Fibroblast of gingiva (primary cell): ENCODE measurements at places on chromosomes 1 and 21.

GRCh38 chr1:212207822-212208520, 77.2 kb upstream of the PPP2R5A start:
- no peak for DNase-seq

GRCh38 chr1:16073490-16074119, at the start of gene FAM131C:
FAM131C (minus strand) TSS chr1:16073651; CDS start chr1:16073442, 209 bp downstream.
- DNase-seq: no peak

- DNase-seq: no peak
Measured at GRCh38 chr1:43431676-43432075, 22.1 kb downstream of the HYI start.

DNA sequence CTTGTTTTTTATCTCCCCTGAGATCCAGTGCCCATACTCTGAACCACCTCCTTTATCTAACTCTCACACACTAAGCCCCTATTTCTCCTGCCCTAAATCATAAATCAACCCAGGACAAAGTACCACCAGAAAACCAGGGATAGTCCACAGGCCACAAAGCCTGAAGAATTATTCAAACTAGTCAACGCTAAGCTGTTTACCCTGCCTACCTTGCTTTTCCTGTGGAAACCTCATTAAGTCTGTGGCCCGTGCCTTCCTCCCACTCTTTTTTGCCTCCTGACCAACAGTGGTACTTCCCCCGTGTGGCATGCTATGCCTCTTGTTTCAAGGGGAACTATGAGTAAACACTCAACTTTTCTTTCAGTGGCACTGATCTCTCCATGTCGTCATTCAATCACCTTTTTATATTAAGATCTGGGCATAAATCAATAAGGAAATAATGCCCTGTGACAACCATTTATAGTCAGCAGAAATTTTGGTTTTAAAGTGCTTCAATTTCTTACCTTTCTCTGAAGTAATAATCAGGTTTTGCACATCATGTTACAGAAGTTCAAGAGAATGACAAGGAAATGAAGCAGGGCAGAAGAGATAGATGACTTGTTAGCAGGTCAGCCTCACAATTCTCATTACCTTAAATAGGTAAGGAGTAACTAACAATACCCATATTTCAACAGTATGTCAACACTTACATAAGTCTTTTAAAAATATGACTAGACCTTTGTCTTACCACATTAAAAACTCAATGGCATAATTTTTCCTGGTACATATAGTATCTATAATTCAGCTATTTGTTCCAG, 32.1 kb downstream of the EYA3 start:
- no peak for DNase-seq

- no peak for DNase-seq
Measured at GRCh38 chr1:205001162-205001561, 41.9 kb upstream of the CNTN2 start.

- DNase-seq: no peak
Measured at GRCh38 chr21:34691390-34692032, 22.7 kb downstream of the CLIC6 start.

DNA sequence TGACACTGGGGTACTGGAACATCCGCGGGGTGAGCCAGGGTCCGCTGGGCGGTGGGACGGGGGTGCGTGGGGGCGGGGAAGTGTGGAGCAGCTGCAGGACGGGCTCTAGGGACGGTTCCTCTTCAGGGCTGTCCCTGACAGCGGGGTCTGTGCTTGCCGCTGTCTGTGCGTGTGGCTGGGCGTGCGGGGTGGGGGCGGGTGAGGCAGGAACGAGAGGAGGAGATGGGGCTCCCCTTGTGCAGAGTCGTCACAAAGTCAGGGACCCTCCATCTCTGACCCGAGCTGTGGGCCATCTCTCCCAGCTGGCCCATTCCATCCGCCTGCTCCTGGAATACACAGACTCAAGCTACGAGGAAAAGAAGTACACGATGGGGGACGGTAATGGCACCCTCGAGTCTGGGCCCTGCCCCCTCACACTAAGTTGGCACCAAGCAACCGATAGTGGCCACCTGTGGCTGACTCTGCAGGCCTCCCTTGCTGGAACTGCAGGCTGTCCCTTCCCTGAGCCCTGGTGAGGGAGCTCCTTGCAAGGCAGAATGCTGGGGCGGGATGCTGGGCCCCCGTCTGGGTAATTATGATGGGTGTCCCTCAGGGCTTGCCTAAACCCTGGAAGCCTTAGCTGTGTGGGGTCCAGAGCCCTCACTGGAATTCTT, 392 bp downstream of the GSTM2 start:
- peak; percentile 0 for DNase-seq

DNA sequence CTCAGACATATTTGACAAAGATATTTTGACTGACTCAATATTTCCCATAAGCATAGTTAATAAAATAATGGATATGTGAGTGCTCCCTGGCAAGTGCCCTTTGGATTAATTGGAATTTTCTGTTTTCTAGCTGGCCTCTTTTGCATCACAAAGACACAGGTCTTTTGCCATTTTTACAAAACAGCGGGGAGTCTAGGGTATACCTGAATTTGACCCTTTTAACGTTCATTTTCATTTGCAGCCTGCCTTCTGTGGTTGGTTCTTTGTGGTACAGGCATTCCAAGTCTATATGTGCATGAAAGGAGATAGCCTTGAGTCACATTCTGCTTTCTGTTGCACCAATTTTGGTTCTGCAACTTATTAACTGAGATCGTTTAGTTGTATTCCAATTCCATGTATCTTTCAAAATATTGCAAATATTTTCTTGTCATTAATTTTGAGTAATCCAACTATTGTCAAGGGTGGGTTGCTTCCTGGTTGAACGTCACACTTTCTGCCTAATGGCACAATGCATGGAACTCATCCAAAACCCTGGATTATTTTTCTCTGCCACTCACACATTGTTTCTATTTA, 171.7 kb downstream of the CRB1 start:
- no peak for DNase-seq

DNA sequence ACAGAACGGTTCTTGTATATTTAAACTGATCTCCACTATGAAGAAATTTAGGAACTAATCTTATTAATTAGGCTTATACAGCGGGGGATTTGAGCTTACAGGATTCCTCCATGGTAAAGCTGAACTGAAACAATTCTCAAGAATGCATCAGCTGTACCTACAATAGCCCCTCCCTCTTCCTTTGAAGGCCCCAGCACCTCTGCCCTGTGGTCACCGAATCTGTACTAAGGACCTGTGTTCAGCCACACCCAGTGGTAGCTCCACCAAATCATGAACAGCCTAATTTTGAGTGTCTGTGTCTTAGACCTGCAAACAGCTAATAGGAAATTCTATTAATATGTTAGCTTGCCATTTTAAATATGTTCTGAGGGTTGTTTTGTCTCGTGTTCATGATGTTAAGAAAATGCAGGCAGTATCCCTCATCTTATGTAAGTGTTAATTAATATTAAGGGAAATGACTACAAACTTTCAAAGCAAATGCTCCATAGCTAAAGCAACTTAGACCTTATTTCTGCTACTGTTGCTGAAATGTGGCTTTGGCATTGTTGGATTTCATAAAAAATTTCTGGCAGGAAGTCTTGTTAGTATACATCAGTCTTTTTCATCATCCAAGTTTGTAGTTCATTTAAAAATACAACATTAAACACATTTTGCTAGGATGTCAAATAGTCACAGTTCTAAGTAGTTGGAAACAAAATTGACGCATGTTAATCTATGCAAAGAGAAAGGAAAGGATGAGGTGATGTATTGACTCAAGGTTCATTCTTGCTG, 147.2 kb downstream of the NR5A2 start:
- no peak for DNase-seq

DNA sequence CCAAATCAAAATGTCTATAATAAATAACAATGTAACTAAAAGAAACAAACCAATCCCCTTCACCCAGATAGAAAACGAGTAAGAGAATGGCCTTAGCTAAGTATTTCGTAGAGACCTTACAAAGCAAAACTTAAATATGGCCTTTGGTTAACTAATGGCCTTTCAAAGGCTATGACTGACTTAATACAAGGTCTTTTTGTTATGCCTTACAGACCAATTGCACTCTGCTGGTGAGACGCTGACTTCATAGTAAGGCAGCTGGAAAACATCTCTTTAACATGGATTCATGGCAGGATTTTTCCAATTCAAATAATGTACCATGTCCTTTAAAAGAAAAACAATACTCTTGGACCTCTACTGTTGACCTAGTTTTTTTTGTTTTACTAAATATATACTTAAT, 15.8 kb upstream of the TBCE start:
- DNase-seq: no peak

DNA sequence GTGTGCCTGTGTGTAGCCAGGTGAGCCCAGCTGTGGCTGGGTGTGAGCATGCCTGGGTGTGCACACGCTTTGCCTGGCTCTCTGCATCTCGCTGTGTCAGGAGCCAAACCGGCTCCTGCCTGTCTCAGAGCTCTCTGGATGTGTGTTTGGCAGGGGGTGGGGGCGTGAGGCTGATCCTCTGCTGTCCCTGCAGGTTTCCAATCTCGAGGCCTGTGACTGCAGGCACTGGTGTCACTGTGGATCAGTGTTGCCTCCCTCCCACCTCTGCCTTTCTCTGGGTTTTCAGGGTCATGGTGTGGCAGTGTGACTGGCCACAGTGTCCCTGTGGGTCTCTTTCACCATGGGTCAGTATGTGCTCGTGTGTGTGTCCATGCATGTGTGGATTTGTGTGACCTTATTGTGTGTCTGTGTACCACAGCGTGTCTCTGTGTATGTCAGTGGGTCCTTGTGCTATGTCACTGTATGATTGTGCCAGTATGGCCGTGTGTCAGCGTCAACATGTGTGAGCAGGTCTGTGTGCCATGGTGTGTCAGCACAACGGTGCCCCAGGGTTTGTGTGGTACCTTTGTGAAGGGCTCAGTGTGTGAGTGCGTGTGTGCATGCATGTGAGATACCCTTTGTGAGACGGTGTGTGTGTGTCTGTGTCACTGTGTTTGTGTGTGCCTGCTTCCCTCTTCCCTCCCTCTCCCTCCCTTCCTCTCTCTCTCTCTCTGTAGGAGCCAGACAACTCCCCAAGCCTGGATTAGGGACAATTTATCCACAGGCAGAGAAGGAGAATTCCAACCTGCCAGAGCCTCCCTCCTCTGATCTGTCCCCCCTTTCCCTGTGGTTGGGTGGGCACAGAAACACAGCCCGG, 43.4 kb downstream of the AHDC1 start:
- no peak for DNase-seq

DNA sequence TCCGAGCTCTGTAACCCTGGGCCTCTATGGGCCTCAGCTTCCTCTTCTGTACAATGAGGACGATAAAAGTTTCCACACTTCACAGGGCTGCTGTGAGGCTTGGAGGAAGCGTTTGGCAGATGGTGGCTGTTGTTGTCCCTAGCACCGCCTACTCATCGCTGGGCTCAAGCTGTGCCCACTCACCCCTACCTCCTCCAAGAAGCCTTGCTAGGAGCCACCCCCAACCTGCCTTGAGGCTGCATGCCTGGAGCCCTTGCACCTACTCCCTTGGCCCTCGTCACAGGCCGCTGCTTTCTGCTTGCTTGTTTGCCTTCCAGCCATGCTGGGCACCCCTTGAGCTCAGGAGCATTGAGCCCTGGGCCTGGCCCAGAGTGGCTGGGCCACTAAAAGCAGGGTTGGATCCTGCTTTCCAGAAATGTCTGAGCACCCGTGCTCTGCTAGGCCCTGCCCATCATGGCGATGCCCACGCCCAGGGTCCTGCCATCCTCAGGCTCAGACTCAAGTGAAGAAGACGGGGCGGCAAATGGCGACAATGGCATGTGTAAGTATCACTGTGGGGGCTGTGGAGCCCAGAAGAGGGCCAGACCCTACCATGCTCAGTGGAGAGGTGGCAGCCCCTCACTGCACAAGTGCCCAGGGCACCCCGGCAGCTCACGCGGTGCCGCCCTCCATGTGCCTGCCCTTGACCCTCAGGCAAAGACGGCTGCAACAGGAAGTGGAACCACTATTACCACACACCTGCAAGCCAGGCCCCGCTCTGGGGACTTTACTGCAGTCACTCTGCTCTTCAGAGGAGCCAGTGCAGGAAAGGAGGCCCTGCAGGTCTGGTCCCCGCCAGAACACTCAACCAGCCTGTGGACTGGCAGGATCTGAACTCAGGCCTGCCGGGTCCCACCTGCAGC, 9.5 kb downstream of the SH3BGRL3 start:
- no peak for DNase-seq

- no peak for DNase-seq
Measured at GRCh38 chr1:202592146-202592545, 118.1 kb downstream of the SYT2 start.

DNA sequence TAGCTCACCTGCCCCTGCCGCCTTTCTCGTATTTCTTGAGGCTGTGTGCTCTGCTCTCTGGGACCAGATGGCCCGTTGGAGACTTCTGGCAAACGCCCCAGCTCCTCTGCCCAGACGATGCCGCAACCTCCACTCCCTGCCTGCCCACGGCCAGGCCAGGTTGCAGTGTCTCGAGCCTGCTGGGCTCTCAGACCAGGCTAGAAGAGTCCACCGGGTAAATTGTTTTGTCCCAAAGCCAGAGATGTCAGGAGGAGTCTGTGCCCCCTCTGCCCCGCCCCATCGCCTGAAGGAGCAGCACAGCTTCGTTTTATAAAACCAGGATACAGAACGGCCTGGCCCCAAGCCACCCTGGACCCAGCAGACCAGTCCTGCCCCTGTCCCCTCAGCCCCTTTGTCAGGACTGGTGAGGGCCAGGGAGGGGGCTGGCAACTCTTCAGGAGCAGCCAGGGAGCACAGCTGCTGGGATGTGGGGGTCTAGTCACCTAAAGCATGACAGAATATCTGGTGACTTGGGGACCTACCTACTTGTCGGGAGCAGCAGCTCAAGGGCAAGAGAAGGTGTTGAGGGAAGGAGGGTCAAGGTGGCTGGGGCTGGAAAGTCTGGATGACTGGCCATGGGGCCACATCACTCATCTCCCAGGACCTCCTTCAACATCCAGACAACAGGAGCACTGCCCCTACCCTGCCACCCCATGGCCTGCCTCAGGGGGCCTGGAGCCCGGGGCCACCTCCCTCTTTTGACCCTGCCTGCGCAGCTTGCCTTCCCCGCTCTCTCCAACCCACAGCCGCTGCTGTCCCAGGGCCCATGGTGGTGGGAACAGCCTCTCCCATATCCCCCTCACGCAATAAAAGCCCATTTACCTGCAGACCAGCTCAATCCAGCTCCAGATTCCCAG, 33.9 kb upstream of the LBR start:
- DNase-seq: peak; percentile 19

- DNase-seq: no peak
Measured at GRCh38 chr1:220344745-220345144, 72.5 kb upstream of the RAB3GAP2 start.

DNA sequence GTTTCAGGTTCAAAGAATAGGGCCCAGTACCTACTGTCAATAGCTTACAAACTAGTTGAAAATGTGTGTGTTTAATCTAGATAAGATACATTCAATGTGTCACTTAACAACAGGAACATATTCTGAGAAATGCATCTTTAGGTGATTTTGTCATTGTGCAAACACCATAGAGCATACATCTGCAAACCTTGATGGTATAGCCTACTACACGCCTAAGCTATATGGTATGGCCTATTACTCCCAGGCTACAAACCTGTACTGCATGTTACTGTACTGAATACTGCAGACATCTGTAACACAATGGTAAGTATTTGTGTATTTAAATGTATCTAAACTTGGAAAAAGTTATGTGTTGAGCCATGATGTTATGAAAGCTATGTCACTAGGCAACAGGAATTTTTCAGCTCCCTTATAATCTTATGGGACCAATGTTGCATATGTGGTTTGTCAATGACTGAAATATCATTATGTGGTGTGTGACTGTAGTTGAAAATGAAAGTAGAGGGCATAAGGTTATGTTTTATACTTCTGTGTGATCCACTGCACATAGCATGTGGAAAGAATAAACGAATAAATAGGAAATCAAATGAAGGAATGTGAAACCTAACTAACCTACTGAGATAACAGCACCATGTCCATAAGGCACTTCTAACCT, 129.0 kb upstream of the CAMK1G start:
- DNase-seq: no peak

- no peak for DNase-seq
Measured at GRCh38 chr1:244405856-244406255, 45.9 kb downstream of the ADSS2 start.
